Fibroblast of skin of left quadriceps (primary cell): ENCODE measurements at places on chromosomes 3 and 15.
A peak's percentile ranks its signal among the peaks of the same experiment; 100 is the strongest.

GRCh38 chr3:59866076-59866475 lies 816.3 kb upstream of the CFAP20DC start:
- DNase-seq, result no peak

- DNase-seq, result no peak
Observed at GRCh38 chr3:16838561-16838960, 46.2 kb upstream of the PLCL2 start.

DNA sequence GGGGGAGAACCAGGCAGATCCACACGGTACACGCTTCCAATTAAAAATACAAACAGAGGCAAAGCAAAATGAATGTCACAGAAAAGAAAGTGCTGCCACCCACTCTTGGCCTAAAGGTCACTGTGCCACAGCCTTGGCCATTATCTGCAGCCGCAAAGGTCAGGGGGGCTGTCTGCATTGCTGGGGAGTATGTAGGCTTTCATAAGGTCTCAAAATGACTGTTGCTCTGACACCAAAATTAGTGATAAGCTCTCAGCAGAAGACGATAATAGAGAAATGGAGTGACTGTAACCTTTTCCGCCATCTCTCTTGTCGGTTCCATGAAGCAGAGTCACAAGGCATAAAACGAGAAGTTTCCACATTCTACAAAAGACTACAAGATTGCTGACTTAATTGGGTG lies 374.2 kb upstream of the ICE2 start:
- no peak for DNase-seq

DNA sequence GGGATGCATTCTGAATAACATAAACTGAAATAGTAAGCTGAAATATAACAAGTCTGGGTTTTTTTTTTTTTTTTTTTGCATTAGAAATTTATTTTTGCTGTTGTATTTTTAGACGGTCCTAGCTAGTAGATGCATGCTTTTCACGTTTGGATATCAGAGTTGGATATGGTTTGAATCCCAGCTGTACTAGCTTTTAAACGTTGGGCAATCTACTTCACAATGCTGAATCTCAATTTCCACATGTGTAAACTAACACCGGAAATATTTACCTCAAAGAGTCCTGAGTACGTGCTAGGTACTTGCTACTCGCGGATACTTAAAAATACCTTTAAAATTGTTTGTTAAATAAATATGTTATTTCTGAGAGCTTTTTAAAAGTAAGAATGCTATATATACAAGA lies 139.8 kb downstream of the BBX start:
- DNase-seq, result no peak

DNA sequence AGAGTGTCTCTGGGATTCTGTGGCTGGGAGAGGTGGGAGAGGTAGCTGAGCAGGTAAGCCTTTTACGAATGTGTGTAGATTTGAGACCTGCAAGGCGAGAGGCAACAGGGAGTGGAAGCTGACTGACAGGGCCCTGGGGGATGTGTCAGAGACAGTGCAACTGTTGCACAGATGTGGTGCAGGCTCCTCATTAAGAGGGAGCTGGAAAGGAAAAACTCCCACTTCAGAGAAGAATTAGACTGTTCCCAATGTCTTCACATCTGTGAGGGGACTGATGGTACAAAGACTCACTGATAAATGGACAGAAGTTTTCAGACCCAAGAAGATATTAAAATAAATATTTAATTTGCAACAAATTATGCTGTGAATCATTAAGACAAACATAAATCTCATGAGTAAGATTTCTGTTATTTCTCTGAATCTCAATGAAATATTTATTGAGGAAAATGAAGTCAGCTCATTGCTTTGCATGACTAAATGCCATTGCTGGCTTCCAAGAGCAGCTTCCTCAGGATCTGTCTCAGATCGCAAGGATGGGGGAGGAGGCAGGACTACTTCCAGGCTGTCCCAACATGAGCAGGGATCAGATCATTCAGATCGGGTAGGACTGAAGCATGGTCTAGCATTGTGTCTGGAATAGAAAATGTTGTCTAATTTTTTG lies 127.3 kb upstream of the ROPN1 start:
- peak; percentile 82 for DNase-seq

GRCh38 chr3:42438193-42438592 lies 27.8 kb upstream of the LYZL4 start:
- DNase-seq, result no peak

DNA sequence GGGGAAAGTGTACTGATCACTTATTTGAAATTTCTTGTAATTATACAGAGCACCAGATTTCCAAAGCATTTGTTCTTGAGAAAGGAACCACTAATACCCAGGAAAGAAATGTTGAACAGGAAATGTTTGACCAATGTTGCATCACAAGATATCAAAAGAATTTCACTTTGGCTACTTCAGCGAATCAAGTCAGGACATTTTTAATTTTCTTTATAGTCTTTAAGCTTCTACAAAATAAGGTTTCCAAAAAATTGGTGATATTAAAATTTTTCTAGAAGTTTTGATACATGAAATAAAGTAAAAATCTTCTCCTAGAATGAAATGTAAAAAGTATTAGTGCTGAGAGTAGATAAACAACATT lies 421.9 kb downstream of the MECOM start:
- DNase-seq, result no peak

GRCh38 chr3:120418446-120418845 lies 32.3 kb downstream of the FSTL1 start:
- no peak for DNase-seq

- no peak for DNase-seq
Observed at GRCh38 chr15:86506401-86506800, 426.7 kb downstream of the AGBL1 start.

DNA sequence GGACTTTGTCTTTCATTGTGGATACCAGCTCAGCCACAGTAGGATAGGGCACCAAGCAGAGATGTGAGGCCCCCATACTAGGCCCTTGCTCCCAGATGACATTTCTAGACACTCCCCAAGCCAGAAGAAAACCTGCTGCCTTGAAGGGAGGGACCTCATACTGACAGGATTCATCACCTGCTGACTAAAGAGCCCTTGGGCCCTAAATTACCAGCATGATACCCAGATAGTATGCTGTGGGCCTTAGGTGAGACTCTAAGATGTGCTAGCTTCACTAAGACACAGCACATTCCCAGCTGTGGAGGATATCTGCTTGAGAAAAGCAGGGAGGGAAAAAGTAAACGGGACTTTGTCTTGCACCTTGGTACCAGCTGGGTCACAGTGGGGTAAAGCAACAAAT lies 324.0 kb downstream of the TBL1XR1 start:
- DNase-seq, result no peak

- no peak for DNase-seq
Observed at GRCh38 chr3:66610562-66610909, 109.7 kb upstream of the LRIG1 start.

DNA sequence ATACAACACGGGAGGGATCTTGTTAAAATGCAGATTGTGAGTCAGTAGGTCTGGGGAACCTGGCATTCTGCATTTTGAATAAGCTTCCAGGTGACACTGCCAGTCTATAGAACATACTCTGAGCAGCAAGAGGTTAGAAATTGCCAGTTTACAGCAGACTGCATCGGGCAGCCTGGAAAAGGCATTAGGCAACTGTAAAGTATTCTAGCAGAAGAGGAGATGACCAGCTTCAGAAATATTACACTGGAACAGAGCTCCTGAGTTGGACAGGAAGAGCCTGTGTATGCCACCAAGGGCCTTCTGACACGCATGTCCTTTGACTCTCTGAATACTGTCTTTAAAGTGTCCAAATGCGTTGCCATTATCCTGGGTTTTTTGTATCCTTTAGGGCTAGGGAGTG lies 2.5 kb upstream of the ACAN start:
- no peak for DNase-seq

DNA sequence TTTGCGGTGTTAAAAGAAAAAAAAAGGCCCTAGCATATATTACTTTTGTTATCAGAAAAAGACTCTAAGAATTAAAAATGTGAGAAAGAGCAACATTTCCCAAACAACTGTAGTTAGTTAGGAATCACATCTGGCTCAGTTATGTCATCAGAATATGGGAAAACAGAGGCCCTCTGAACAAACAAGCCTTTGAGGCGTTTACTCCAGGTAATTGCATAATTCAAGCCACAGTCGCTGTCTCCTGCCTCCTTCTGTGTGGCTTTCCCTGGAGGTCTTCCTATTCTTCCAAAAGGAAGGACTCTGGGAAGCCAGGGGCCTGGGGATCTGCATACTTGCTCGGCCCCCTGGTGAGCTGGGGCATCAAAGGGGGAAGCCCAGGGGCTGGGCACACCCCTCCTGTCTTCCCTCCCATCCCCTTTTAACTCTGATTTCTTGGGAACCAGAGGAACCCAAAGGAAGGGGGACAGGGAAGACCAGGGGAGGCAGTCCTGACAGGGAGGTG lies 3.7 kb upstream of the FAM107A start:
- DNase-seq, result no peak

- DNase-seq, result no peak
Observed at GRCh38 chr3:17162116-17162515, 277.4 kb downstream of the PLCL2 start.

- peak; percentile 25 for DNase-seq
Observed at GRCh38 chr3:100710261-100710968, 1.1 kb downstream of the TFG start.

DNA sequence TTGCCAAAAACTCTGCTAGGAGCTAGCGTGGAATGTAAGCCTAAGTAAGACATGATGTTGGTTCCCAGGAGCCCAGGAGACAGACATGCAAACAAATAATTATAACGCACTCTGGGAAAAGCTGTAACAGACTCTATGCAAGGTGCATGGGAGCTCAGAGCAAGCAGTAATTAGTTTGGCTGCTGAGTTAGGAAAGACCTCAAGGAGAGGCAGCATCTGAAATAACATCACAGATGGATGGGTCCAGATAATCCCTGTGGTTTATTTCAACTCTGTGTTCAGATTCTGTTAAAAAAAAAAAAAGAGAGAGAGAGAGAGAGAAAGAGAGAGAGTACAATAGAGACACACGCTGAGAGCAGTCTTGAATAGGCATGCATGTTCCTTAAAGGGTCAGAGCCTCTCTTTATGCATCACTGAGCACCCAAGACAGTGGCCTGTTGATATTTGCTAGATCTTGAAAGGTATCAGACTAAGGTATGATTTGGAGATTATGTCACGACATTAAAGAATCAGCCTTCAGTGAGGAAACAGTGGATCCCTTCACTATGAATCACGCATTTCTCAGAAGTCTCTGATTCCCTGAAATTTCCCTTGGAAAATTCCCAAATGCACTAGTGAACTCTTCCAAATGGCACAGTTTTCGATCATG lies 124.4 kb upstream of the LIPC start:
- peak; percentile 54 for DNase-seq

- no peak for DNase-seq
Observed at GRCh38 chr3:119628816-119629445, 31.2 kb downstream of the PLA1A start.

- DNase-seq, result no peak
Observed at GRCh38 chr15:32778391-32779176, 60.8 kb downstream of the GREM1 start.

GRCh38 chr15:88029696-88030095 lies 226.8 kb downstream of the NTRK3 start:
- DNase-seq, result peak; percentile 45

GRCh38 chr15:66938114-66938830 lies 127.1 kb upstream of the SMAD3 start:
- DNase-seq, result no peak

- peak; percentile 15 for DNase-seq
Observed at GRCh38 chr3:63228677-63229076, 49.4 kb upstream of the SYNPR start.

GRCh38 chr3:148280623-148281242 lies 417.0 kb upstream of the AGTR1 start:
- DNase-seq, result no peak

- no peak for DNase-seq
Observed at GRCh38 chr15:65521350-65521749, 3.9 kb upstream of the DPP8 start.

DNA sequence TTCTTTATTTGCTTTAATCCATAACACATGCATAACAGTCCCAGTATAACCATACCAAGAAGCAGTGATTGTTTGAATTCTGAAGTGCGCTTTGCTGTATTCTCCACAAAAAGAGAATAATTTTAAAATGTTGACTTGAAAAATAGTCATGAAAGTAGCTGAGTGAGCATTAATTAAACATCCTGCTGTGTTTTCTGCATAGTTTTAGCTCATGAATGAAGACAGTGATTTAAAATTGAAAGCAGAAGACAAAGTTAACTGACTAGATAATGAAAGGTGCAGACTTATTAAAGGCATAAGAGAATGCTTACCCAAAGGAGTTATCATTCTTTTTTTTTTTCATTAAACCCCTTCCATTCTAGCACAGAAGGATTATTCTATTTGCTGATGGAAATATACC lies 143.5 kb downstream of the GABRG3 start:
- no peak for DNase-seq

DNA sequence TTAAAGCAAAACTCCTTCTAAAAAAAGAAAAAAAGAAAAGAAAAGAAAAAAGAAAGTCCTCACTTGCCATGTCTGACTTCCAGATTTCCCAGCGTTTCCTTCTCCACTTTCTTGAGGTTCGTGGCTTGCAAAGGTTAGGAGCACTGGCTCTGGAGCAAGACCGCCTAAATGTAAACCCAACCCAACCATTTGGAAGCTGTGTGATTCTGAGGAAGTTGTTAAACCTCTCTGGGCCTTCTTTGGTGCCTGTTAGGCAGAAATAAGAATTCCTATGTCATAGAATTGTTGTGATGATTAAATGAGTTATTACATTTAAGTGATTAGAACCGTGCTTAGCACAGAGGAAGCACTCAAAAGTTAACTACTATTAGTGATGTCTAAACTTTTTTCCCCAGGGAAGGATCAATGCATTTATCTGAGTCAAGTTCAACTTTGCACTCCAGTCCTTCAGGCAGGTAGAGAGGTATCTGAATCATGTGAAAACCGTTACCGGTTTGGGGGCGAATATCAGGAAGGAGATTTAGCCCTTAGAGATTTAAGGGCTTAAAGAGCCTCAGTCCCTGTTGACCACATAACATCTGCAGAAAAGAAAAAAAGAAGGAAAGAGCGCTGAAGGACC lies 78.3 kb upstream of the HES1 start:
- no peak for DNase-seq

- no peak for DNase-seq
Observed at GRCh38 chr3:180295811-180296210, 259.1 kb upstream of the PEX5L start.

GRCh38 chr3:148331081-148331846 lies 366.4 kb upstream of the AGTR1 start:
- no peak for DNase-seq

GRCh38 chr3:60276615-60277014 lies 974.6 kb downstream of the FHIT start:
- no peak for DNase-seq

- DNase-seq, result no peak
Observed at GRCh38 chr3:68485051-68485450, 447.3 kb downstream of the TAFA4 start.

GRCh38 chr15:25439369-25439836 lies 579 bp upstream of the UBE3A start:
- no peak for DNase-seq

- DNase-seq, result no peak
Observed at GRCh38 chr3:189907803-189908202, 212.9 kb downstream of the P3H2 start.

DNA sequence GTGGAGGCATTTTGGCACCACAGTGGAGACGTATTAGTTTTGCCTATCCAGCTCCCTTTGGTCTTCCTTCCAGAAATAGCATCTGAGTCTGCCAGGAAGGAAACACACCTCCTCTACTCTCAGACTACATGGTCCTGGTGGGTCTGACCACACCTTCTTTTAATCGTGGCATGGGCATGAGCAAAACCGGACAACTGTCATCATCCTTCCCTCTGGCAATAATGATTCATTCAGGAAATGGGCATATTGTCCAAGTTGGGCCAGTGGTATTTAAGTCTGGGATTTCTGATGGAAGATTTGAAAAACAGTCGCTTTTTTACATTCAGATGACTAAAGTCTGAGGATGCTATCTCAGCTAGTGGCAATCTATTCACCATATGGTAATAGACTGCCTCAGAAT lies 601.0 kb upstream of the ADAMTS9 start:
- DNase-seq, result no peak

GRCh38 chr3:186152889-186153292 lies 44.0 kb upstream of the ETV5 start:
- DNase-seq, result no peak
